Osteoblast (primary cell): ENCODE measurements at places on chromosomes 13 and 19.

GRCh38 chr13:98978280-98978679 is 416 bp upstream of the DOCK9 start:
- DNase-seq: no peak

DNA sequence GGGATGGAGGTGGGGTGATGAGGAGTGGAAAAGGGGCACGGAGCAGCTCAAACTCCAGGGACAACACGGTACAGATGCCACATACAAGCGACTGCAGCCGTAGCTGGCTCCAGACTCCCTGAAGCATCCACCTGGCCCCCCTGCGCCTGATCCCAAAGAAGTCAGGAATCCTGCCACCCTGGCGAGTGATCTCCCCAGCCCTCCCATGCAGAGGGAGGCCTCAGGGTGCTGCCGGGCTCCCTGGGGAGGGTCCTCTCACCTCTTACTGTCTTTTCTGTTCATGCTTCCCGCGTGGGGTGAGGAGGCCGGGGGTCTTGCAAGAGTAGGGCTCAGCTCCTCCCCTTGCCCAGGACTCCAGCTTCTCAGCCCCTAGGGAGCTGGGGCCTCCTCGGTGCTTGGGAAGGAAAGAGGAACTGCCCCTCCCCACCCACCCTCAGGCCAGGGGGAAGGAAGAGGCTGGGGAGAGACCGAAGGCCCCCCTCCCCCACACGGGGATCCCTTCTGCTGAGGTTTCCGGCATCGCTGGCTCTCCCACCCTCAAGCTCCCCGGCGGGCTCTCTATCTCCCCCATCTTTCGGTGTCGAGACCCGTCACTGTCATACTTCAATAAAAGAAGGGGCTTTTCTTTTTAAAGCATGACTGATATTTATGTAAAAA is at the start of gene RASGRP4:
TSS of gene RASGRP4 (minus strand) at position 410 of the 657 bp plus-strand sequence. CDS start at position 282, 128 bp downstream.
- DNase-seq: peak; percentile 58

GRCh38 chr13:40794414-40795368 is 5.3 kb downstream of the SLC25A15 start:
- DNase-seq: peak; percentile 38

DNA sequence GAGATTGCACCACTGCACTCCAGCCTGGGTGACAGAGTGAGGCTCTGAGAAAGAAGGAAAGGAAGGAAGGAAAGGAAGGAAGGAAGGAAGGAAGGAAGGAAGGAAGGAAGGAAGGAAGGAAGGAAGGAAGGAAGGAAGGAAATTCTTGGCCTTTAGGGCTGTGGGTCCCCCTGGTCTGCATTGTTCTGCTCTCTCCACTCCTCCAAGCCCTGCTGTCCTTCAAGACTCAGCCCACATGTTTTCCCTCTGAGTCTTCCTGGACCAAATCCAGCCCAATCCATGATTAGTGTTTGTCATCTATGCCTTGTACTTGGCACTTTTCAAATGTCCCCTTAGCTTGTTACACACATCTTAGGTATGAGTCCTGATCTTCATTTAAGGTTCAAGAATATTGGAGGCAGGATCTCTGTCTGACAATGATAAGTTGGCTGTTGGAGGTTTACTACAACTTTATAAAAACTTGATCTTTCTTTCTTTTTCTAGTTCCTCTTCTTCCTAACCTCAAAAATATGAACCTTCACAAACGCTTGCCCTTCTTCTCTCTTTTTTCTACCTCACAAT is 48.8 kb upstream of the INTS6 start:
- DNase-seq: no peak
